ENCODE measurements at places on chromosomes 6 and 20. TPM values are rescaled to one million over a fixed set of nuclear protein-coding genes. Genes with fewer than 3 reads are reported as not detected.

The SPATS1 gene
- total RNA-seq, result not detected

The CCM2L gene
- total RNA-seq, result 4.6 TPM

The PGC gene
- total RNA-seq, result not detected

The C20orf96 gene
- 1.5 TPM for total RNA-seq

The POM121L2 gene
- not detected for total RNA-seq

The EFCAB8 gene
- not detected for total RNA-seq

The SGK2 gene
- 22.4 TPM for total RNA-seq

The PI16 gene
- total RNA-seq, result 12.7 TPM

The DUSP15 gene
- total RNA-seq, result 1.2 TPM
